Bronchus fibroblast of lung (primary cell): ENCODE measurements at places on chromosomes 1 and 21. TPM values are rescaled to one million over a fixed set of nuclear protein-coding genes. Genes with fewer than 3 reads are reported as not detected.

The PLA2G2D gene
- total RNA-seq: not detected in 2 replicates

The MARK1 gene
- 0.89 and 1.2 TPM in 2 replicates for total RNA-seq

The TAF5L gene
- total RNA-seq: 10.9 and 11.7 TPM in 2 replicates

The CSF1 gene
- 20.5 and 22.4 TPM in 2 replicates for total RNA-seq

The LEMD1 gene
- not detected in 2 replicates for total RNA-seq

The TMPRSS15 gene
- total RNA-seq: not detected in 2 replicates

The EFNA3 gene
- 0.67 and 1.2 TPM in 2 replicates for total RNA-seq

The TLCD4 gene
- 0.30 and 0.84 TPM in 2 replicates for total RNA-seq

The KCND3 gene
- total RNA-seq: not detected in 2 replicates
